HCT116 (cell line): ENCODE measurements at places on chromosomes 3 and 15. TPM values are rescaled to one million over a fixed set of nuclear protein-coding genes. Genes with fewer than 3 reads are reported as not detected.

PLSCR1 gene
- total RNA-seq, result 44.2 TPM

GRCh38 chr3:13514639-13515435 lies 34.1 kb upstream of the FBLN2 start:
- DNase-seq, result no peak

- DNase-seq, result no peak
These were observed 808.8 kb upstream of the LMCD1 start for GRCh38 chr3:7692866-7693265.

DNA sequence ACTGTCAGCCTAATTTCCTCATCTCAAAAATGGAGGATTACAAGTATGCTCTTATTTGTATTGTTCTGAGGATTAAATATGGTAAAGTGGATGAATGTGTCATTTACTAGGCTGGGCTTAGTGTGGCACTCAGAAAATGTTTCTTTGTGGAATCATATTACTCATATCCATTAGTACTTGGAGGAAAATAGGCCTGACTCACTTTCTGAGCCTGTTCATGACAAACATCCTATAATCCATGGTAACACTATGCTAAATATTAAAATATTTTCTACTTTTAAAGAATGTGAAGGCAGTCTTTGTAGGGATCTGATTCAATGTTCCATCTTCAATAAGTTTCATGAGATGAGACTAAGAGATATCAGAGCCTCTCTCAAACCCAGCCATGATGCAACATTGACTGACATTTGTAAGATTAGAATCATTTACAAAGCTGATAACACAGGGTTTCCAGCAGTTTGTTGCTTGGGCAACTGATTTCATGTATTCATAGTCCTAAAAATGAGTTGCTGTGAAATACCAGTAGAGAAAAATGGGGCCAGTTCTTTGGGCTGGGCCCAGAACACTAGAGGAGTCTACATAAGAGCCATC lies 1048.5 kb downstream of the NTRK3 start:
- no peak for DNase-seq

DNA sequence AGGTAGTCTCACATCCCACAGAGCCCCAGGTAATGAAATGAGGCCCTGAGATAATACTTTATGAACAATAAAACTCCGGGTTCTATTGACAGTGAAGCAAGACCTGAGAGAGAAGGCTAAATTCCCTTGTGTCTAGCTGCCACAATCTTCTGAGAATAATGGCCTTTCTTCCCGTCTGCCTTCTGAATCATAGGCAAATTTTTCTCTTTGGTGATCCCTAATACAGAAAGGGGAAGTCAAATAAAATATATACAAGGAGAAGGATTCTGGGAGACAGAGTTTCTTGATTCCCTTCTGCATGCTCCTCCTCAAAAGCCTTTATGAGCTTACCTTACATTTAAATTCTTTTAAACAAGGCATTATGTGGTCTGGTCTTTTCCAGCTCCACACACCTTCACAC lies 29.9 kb upstream of the CCR2 start:
- DNase-seq, result no peak

- no peak for DNase-seq
These were observed 30.6 kb upstream of the OR5H6 start for GRCh38 chr3:98233468-98233867.

DNA sequence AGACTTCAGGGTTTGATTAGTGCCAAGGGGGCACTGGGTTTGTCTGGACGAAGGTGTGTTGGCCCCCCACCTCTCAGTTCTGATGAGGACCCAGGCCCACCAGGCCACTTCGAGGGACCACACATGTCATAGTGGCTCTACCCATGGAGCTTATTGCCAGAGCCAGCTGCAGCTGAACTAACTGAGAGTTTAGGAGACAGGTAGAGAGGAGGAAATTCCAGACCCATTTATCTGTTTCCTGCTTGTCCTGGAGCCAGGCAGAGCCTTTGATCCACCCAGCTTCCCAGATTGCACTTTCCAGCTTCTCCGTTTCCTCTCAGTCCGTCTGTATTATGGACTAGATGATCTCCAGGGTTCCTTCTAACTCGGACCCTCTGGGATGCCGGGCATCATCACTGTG lies 20.9 kb downstream of the SLC24A1 start:
- DNase-seq, result no peak
